ENCODE measurements at places on chromosomes 16 and 17. TPM values are rescaled to one million over a fixed set of nuclear protein-coding genes. Genes with fewer than 3 reads are reported as not detected.

SPATA22 gene
- total RNA-seq = 0.50 TPM

DNA sequence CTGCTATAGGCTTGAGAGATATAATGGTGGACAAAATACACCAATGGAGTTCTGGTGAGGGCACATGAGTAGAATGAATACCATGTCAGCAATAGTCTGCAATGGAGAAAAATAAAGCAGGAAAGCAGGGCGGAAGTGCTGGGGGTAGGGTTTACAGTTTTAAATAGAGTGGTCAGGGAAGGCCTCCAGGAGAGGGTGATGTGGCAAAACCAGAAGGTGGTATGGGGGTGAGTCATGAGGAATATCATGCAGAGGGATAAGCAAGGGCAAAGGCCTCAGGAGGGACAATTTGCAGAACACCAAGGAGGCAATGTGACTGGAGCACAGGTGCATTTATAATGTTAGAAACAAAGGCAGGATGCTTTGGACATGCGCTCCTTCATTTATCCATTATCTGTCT lies 102.0 kb downstream of the ITFG1 start:
- no peak for DNase-seq

- DNase-seq = no peak
These were observed 172.6 kb upstream of the CDH13 start for GRCh38 chr16:82454152-82454551.

DNA sequence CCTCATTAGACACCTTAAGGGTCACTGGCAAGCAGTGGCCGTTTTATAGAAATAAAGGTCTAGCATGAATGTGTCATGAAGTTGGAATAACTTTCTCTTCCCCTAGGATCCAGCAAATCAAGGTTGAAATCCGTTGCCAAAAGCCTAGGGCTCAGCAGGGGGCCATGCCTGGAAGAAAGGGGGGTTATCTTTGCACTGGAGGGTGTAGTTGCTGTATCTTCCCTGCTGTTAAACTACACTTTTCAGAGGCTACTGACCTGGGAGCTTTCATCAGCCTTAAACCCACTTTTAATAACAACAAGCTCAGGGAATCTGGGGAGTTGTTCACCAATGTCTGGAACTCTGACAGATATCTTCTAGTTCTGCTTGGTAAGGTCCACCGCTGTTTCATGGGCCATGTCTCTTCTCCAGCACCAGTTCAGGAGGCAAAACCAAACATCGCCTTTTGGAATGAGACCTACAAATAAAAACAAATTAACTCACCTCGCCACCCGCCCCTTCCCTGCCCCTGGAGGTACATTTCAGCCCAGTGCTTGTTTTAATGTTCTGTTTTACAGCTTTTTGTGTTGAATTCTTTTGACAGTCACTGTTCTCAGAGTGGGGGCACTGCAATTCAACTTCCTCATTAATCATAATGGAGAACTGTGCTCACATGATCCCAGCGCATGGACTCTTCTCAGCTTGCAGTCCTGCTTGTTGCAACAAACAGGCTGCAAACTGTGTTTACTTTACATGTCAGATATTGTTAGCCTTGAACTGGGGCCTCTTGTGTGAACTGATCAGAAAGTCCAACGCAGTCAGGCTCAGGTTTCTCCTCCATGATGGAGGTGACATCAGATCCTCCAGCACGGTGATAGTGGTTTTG lies 508.7 kb downstream of the KCNJ2 start:
- DNase-seq = no peak

DNA sequence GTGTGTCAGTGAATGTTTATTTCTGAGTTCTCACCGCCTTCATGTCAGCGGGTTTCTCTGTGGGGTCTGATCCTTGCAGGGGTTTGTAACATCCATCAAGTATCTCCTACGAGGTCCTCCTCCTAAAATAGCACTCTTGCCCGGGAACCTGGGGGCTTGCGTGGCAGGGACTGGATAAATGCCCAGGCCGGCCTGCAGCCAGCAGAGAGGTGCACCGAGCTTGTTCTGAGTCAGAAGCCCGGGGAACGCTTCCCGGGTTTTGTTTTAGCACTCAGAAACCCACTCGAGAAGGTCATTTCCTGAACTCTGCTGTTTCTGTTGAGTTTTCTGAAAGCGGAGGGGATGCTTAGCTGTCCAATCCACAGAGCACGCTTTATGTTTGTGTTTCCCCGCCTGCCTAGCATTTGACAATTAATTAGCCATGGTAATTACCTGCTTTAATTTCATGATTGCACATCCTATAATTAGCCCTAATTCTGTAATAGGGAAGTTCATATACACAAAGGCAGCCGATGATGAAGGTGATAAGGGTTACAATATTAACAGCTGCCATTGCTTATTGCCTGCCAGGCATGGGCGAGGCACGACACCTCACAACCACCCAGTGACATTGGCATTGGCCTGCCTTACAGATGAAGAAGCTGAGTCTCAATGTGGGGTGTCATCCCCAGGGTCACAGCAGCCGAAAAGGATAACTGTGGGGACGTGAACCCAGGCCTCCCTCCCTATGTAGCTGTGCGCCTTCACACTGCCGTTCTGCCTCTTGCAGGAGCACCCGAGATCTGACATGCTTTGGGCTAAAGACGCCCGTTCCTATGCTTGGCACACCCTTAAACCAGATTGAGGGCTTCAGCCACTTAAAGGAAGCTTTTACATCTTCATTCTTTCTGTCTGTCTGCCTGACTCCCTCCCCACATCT lies 333.1 kb downstream of the CPPED1 start:
- peak; percentile 85 for DNase-seq

- no peak for DNase-seq
These were observed 67.8 kb upstream of the FA2H start for GRCh38 chr16:74842413-74842812.

GRCh38 chr17:21185061-21185460 lies 28.9 kb downstream of the TMEM11 start:
- no peak for DNase-seq

DNA sequence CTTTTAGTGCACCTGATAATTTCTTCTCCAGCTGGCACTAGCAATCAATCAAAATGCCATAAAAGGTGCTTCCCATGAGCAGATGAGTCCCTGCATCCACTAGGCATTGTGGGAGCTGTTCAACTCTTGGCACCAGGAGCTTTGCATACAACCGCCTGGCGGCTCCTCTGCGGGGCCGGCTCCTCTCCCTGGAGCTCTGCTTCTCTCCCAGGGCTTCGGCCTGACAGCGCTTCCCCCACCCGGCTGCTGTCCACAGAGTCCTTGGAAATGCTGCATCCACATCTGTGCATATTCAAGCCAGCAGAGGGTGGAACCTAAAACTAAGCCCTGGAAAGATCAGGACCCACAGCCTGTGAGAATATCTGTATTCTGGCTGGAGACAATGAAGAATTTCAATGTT lies 62.9 kb downstream of the LMF1 start:
- DNase-seq = no peak

- peak; percentile 43 for DNase-seq
These were observed 26.2 kb upstream of the PIK3R5 start for GRCh38 chr17:8991514-8992285.

- DNase-seq = peak; percentile 91
These were observed 591 bp upstream of the TNFSF13 start for GRCh38 chr17:7557775-7558543.

CCL5 gene
- 4.2 TPM for total RNA-seq

GRCh38 chr17:68698746-68699145 lies 97.6 kb upstream of the FAM20A start:
- no peak for DNase-seq

SERPINF2 gene
- total RNA-seq = 1.4 TPM
